ENCODE measurements at places on chromosomes 7 and 10.

GRCh38 chr10:84114088-84114667, 25.1 kb upstream of the GHITM start:
- H3K27me3 ChIP-seq: no peaks in the 10 kb centered on the region
- no peak overlapping the region for H3K4me3 ChIP-seq
- no peaks in the 10 kb centered on the region for H3K36me3 ChIP-seq
- no peaks in the 10 kb centered on the region for H3K4me1 ChIP-seq
- no peak overlapping the region for H3K27ac ChIP-seq
- no peak for DNase-seq

- H3K4me3 ChIP-seq: no peak overlapping the region
- H3K27me3 ChIP-seq: no peaks in the 10 kb centered on the region
- no peaks in the 10 kb centered on the region for H3K36me3 ChIP-seq
- no peak overlapping the region for H3K27ac ChIP-seq
- H3K4me1 ChIP-seq: no peaks in the 10 kb centered on the region
Measured at GRCh38 chr10:48811917-48812316, 127.2 kb downstream of the WDFY4 start.

GRCh38 chr7:2480070-2480408, 3.8 kb upstream of the GRIFIN start:
- H3K4me3 ChIP-seq: no peak overlapping the region
- peaks cover 10% of the 10 kb centered on the region for H3K27me3 ChIP-seq
- H3K36me3 ChIP-seq: no peaks in the 10 kb centered on the region
- no peak for DNase-seq

GRCh38 chr10:44352316-44353127, 32.4 kb downstream of the CXCL12 start:
- no peaks in the 10 kb centered on the region for H3K27me3 ChIP-seq
- no peaks in the 10 kb centered on the region for H3K36me3 ChIP-seq
- no peak overlapping the region for H3K27ac ChIP-seq

GRCh38 chr7:128201067-128201689, 39.9 kb upstream of the LEP start:
- DNase-seq: no peak
- peaks cover 14% of the 10 kb centered on the region for H3K27me3 ChIP-seq
- H3K4me3 ChIP-seq: no peak overlapping the region
- H3K4me1 ChIP-seq: peaks cover 6% of the 10 kb centered on the region
- no peaks in the 10 kb centered on the region for H3K36me3 ChIP-seq
- H3K27ac ChIP-seq: no peak overlapping the region

GRCh38 chr7:135100856-135101255, 47.0 kb upstream of the TMEM140 start:
- no peaks in the 10 kb centered on the region for H3K4me1 ChIP-seq
- no peak overlapping the region for H3K27ac ChIP-seq
- H3K27me3 ChIP-seq: no peaks in the 10 kb centered on the region

DNA sequence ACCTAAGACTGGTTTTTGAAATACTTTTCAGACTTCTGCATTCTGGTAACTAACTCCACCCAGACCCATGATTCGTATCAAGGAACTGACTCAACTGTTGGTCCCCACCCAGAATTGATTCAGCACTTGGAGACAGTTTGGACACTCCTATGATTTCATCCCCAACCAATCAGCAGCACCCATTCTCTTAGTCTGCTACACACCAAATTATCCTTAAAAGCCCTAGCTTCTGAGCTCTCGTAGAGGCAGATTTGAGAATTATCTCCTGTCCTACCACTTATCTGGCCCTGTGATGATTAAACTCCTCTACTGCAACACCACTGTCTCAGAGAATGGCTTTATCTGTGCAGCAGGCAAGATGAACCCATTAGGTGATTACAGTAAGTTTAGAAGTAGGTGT, 7.7 kb upstream of the GSTO1 start:
- H3K36me3 ChIP-seq: no peaks in the 10 kb centered on the region
- no peak overlapping the region for H3K4me3 ChIP-seq
- no peaks in the 10 kb centered on the region for H3K27me3 ChIP-seq
- H3K27ac ChIP-seq: no peak overlapping the region
- DNase-seq: no peak

- no peak overlapping the region for H3K27ac ChIP-seq
- peaks cover 30% of the 10 kb centered on the region for H3K4me1 ChIP-seq
- H3K4me3 ChIP-seq: no peak overlapping the region
- no peaks in the 10 kb centered on the region for H3K27me3 ChIP-seq
Measured at GRCh38 chr10:29687421-29688164, 52.8 kb upstream of the SVIL start.

DNA sequence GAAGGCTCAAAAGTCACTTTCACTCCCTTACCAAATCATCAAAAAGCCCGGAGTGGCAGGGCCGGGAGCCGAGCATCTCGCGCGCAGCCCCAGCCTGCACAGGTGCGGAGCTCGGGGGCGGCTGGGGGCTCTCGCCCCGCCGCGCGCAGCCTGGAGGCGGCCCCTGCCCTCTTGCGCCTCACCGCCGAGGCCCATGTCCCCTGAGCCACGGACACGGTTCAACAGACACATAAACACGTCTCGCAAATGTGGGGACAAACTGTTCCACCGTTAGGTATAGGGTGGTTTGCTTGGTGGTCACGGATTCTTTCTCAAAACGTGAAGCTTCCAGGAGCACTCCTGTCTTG, 700 bp downstream of the GSAP start:
- H3K36me3 ChIP-seq: no peaks in the 10 kb centered on the region
- peaks cover 22% of the 10 kb centered on the region for H3K4me1 ChIP-seq
- peak overlapping the region; percentile 92 for H3K4me3 ChIP-seq
- H3K27ac ChIP-seq: peak overlapping the region; percentile 77

DNA sequence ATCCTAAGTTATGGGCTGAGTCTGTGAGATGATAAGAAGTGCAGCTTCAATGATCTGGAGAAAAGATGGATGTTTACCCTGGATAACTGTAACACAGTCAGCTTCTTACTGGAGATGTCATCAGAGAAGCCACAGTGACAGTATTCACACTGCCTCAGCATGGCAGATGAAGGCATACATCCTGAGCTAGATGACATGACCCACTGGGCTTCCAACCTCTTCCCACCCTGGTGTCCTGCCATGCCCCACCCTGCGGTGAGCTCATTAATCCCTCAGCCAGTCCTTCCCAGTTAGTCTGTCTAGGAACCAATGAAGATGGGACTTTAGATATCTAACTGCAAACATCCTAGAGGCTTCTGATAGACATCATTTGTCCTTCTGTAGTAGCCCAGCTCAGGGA, 213.8 kb downstream of the TAX1BP1 start:
- peaks cover 4% of the 10 kb centered on the region for H3K4me1 ChIP-seq
- H3K27me3 ChIP-seq: no peaks in the 10 kb centered on the region
- no peaks in the 10 kb centered on the region for H3K36me3 ChIP-seq
- H3K27ac ChIP-seq: no peak overlapping the region
- no peak overlapping the region for H3K4me3 ChIP-seq

DNA sequence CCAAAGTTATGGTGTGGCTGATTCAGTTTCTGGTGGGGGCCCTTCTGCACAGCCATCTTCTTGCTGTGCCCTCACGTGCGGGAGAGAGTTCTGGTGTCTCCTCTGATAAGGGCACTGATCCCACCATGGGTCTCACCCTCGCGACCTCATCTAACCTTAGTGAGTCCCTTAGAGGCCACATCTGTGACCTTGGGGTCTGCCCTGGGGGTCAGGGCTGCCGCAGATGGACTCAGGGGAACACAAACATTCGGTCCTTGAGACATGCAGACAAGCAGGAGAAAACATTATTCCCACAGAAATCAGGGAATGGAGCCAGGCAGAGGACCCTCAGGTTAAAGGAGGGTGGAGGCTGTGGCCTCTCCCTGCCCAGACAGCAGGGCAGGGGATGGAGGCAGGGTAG, 177.9 kb downstream of the DNAJB6 start:
- H3K27ac ChIP-seq: no peak overlapping the region
- no peak overlapping the region for H3K4me3 ChIP-seq
- H3K4me1 ChIP-seq: no peaks in the 10 kb centered on the region
- H3K36me3 ChIP-seq: no peaks in the 10 kb centered on the region
- no peaks in the 10 kb centered on the region for H3K27me3 ChIP-seq
- no peak for DNase-seq

GRCh38 chr10:21519941-21520436, 5.5 kb downstream of the SKIDA1 start:
- no peaks in the 10 kb centered on the region for H3K36me3 ChIP-seq
- no peak overlapping the region for H3K4me3 ChIP-seq
- peaks cover 15% of the 10 kb centered on the region for H3K4me1 ChIP-seq
- H3K27ac ChIP-seq: peak overlapping the region; percentile 67

GRCh38 chr7:128458956-128459355, 3.3 kb downstream of the HILPDA start:
- H3K4me1 ChIP-seq: peaks cover 10% of the 10 kb centered on the region
- no peaks in the 10 kb centered on the region for H3K27me3 ChIP-seq
- H3K36me3 ChIP-seq: no peaks in the 10 kb centered on the region
- DNase-seq: no peak
- no peak overlapping the region for H3K27ac ChIP-seq
- H3K4me3 ChIP-seq: no peak overlapping the region

- no peaks in the 10 kb centered on the region for H3K27me3 ChIP-seq
- DNase-seq: no peak
- no peaks in the 10 kb centered on the region for H3K36me3 ChIP-seq
- peaks cover 4% of the 10 kb centered on the region for H3K4me1 ChIP-seq
- H3K27ac ChIP-seq: no peak overlapping the region
- no peak overlapping the region for H3K4me3 ChIP-seq
Measured at GRCh38 chr7:7201578-7202374, 19.4 kb downstream of the C1GALT1 start.

DNA sequence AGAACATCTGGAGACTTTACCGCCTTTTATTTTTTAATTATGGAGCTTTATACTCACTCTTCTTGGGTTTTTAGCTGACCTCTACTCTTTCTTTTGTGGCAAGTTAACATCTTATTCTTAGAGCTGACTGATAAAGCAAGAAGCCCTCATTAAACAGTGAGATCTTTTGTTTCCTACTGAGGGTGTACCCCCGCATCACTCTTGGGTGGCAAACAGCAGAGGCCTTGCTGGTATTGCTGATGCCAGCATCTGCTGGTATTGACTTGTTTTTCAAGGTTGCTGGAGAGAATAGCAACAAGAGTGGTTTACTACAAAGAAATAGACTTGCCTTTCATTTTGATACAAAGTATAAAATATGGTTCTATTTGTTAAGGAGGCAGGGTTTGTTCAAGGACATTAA, 154.7 kb downstream of the ARID5B start:
- no peak overlapping the region for H3K27ac ChIP-seq
- H3K36me3 ChIP-seq: peaks cover 10% of the 10 kb centered on the region
- H3K27me3 ChIP-seq: no peaks in the 10 kb centered on the region
- peaks cover 10% of the 10 kb centered on the region for H3K4me1 ChIP-seq

GRCh38 chr7:46233585-46234329, 312.7 kb upstream of the IGFBP3 start:
- H3K4me3 ChIP-seq: no peak overlapping the region
- no peaks in the 10 kb centered on the region for H3K27me3 ChIP-seq
- H3K36me3 ChIP-seq: no peaks in the 10 kb centered on the region
- no peaks in the 10 kb centered on the region for H3K4me1 ChIP-seq

- no peaks in the 10 kb centered on the region for H3K4me1 ChIP-seq
- no peak overlapping the region for H3K4me3 ChIP-seq
- H3K36me3 ChIP-seq: no peaks in the 10 kb centered on the region
- H3K27ac ChIP-seq: no peak overlapping the region
Measured at GRCh38 chr7:112201411-112201810, 4.8 kb downstream of the DOCK4 start.

GRCh38 chr7:132636581-132636980, 60.3 kb upstream of the PLXNA4 start:
- no peak overlapping the region for H3K4me3 ChIP-seq
- H3K4me1 ChIP-seq: no peaks in the 10 kb centered on the region
- no peak for DNase-seq
- no peak overlapping the region for H3K27ac ChIP-seq
- H3K27me3 ChIP-seq: no peaks in the 10 kb centered on the region
- no peaks in the 10 kb centered on the region for H3K36me3 ChIP-seq

GRCh38 chr10:78852466-78853240, 216.1 kb upstream of the ZMIZ1 start:
- peaks cover 4% of the 10 kb centered on the region for H3K4me1 ChIP-seq
- H3K36me3 ChIP-seq: no peaks in the 10 kb centered on the region
- peak; percentile 45 for DNase-seq
- H3K27me3 ChIP-seq: no peaks in the 10 kb centered on the region
- no peak overlapping the region for H3K4me3 ChIP-seq

- H3K4me3 ChIP-seq: no peak overlapping the region
- no peak overlapping the region for H3K27ac ChIP-seq
- DNase-seq: no peak
- H3K36me3 ChIP-seq: no peaks in the 10 kb centered on the region
- peaks cover 2% of the 10 kb centered on the region for H3K4me1 ChIP-seq
Measured at GRCh38 chr10:14003517-14004184, 327.1 kb downstream of the FRMD4A start.

- peaks cover 53% of the 10 kb centered on the region for H3K4me1 ChIP-seq
- DNase-seq: no peak
- H3K36me3 ChIP-seq: no peaks in the 10 kb centered on the region
- H3K27ac ChIP-seq: peak overlapping the region; percentile 91
- H3K4me3 ChIP-seq: no peak overlapping the region
- H3K27me3 ChIP-seq: no peaks in the 10 kb centered on the region
Measured at GRCh38 chr7:47473499-47474210, 108.3 kb downstream of the TNS3 start.

- H3K4me3 ChIP-seq: no peak overlapping the region
- no peaks in the 10 kb centered on the region for H3K27me3 ChIP-seq
- no peaks in the 10 kb centered on the region for H3K36me3 ChIP-seq
- no peaks in the 10 kb centered on the region for H3K4me1 ChIP-seq
Measured at GRCh38 chr10:104501864-104502579, 139.1 kb upstream of the SORCS3 start.

DNA sequence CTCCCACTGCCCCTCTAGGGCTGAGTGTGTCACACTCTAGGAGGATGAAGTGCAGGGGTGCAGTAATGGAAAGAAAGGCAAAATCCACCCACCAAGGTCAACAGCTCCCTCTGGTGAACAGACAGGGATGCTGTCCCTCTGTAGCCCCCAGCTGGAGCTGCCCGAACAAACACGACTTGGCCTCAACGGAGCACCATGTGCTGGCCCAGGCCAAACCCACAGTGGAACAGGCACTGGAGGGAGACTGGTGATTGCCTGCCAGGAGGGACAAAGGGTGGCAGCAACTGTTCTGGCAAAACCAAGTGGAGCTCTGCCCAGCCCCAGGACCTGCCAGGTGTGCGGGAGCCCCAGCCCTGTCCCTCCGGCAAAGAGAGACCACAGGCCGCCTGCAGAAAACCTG, 20.7 kb downstream of the PDIA4 start:
- H3K27ac ChIP-seq: no peak overlapping the region
- H3K36me3 ChIP-seq: no peaks in the 10 kb centered on the region
- no peak for DNase-seq
- no peak overlapping the region for H3K4me3 ChIP-seq
- no peaks in the 10 kb centered on the region for H3K27me3 ChIP-seq

- H3K4me3 ChIP-seq: no peak overlapping the region
- H3K27me3 ChIP-seq: no peaks in the 10 kb centered on the region
- DNase-seq: no peak
- no peaks in the 10 kb centered on the region for H3K36me3 ChIP-seq
Measured at GRCh38 chr7:33757563-33758165, 147.7 kb upstream of the BMPER start.

GRCh38 chr10:101901340-101901739, 57.7 kb upstream of the KCNIP2 start:
- H3K27me3 ChIP-seq: no peaks in the 10 kb centered on the region
- DNase-seq: no peak
- H3K36me3 ChIP-seq: no peaks in the 10 kb centered on the region
- peaks cover 7% of the 10 kb centered on the region for H3K4me1 ChIP-seq
- no peak overlapping the region for H3K4me3 ChIP-seq
